ENCODE measurements at places on chromosomes 5 and 9.

DNA sequence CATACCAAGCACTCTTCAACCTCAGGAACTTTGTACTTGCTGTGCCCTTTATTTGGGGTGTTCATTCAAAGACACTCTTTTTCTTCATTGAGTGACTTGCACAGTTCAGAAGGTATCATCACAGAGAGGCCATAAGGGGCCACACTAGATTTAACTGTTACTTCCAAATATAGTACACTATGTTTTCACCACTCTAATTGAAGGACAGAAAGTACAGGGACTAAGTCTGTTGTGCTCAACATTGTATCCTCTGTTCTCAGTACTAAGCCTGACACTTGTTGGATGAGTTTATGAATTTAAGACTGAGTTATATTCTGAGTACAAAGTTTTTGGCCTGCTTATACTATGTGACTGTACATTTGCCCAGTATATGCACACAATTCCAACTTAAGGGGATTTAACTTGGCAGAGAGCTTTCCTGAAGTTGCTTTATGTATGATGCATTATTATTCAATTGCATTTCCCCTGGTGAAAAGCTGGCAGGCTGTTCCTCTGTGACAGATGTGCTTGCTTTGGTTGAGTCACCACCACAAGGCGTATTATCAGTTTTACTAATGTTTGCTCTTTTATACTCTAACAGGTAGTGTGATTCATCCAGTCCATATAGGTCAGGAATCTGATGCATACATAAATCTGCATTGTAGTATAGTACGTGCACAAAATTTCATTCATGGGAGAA, 714.8 kb downstream of the TLR4 start:
- no peak for DNase-seq

DNA sequence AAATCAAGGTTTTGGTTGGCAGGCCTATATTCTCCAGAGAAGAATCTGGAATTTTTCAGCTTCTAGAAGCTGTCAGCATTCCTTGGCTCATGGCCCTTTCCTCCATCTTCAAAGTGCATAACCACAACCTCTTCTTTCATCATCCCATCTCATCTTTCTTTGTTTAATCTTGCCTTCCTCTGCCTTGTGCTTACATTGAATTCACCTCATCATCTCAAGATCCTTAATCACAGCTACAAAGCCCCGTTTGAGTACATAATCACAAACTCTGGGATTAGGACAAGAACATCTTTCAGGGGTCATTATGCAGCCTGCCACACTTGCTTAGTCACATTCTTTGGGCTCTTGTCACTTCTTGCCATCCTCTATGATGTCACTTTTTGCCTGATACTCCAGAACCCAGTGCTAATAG, 130.3 kb downstream of the FOXD1 start:
- no peak for DNase-seq

GRCh38 chr9:1222511-1222910, 172.4 kb downstream of the DMRT2 start:
- no peak for DNase-seq

DNA sequence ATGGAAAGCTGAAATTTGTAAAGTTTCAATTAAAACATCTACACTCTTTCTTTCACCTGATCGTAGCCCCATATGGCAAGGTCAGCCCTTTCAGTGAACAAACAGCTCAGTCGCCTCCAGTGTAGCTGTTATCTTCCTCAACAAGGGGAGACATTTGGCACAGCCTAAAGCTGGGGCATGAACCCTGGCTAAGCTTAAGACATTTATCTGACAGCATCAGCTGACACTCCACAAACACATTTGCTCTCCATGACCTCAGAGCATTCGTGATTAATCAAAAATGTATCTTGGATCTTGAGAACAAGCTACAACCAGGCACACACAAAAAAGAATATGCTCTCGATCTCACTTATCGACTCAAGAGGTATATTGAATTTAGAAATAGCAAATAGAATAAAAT, 67.3 kb downstream of the POU5F2 start:
- DNase-seq: no peak

DNA sequence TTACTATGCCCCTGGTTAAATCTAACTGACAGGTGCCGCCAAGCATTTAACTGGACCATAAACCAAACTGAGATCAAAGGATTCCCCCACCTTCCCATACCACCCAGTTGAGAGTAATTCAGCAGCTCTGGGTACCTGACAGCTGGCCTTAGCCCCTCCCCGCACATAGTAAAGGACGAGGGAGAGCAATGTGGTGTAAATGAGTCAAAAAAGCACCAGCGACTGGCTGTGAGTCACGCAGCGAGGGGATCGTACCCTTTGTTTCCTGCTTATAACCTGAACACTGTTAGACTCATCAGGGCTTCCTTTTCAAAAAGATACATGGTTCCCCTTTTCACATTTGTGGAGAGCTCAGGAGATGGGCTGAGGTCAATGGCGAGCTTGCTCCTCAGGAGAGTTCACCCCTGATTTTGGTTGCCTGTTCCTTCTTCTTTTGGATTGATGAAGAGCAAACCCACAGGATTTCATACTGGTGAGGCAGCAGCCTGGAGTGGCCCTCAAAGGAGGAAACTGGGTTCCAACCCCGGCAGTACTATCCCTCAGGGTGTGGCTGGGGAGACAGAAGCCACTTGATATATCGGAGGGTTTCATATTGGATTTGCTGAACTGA, 71.5 kb downstream of the ANKRD33B start:
- DNase-seq: peak; percentile 79

DNA sequence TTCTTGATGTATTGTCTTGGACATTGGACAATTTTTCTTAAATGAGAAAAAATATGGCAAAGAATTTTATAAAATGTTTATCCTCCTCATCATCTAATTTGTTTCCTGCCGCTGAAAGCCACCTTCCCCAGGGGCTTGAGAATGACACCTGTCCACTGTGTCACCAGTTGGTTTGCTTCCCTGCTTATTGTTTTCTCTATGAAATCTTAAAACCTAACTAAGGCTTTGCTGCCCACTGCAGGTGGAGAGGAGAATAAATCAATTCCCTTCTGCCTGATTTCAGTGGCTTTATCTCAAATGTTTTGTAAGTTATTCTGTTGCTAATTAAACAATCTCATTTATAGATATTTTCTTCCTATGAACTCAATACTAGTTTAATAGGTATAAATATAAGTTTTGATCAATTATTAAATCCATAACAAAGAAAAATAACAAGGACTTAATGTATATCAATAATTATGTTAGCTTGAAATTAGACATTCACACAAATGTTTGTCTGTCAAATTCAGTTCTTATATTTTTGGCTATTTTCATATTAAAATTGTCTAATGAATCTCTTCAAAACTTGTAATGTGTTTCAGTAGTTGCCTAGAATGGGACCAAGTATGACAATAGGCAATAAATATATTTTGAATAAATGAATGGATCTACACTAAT, 822.5 kb downstream of the PTPRD start:
- no peak for DNase-seq

DNA sequence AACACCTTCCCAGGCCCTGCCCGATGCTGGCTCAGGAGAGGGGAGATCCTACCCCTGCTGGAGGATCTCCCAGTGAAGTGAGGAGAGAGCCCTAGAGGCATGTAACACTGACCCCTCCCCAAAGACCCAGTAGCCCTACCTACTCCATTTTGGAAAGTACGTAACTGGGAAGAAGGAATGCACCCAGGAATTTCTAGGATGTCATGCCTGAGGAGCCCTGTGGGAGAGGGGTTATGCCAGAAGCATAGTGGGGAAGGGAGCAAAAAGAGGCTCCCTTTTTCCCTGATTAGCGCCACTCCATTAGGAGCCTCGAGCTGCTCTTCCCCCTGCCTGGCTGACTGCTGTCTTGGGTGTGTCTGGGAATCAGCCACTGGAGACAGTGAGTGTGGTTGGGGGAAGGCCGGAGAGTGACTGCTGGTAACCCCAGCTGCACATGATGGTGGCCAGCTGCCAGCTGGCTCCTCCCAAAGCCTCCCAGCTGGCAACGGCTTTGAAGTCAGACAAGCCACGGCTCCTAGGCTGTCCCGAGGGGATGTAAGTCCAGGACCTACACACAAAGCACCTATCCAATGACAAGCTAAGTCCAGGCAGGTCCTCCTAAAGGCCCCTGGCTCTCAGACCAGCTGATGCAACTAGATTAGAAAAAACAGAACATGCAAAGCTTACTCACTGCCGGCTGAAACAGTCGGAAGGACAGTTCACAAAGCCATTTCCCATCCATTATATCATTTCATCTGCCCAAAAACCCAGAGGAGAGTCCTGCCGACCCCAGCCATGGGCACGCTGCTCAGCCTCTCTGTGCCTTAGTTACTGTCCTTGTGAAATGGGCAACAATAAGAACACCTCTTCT, 136.5 kb upstream of the ABCA1 start:
- peak; percentile 85 for DNase-seq

DNA sequence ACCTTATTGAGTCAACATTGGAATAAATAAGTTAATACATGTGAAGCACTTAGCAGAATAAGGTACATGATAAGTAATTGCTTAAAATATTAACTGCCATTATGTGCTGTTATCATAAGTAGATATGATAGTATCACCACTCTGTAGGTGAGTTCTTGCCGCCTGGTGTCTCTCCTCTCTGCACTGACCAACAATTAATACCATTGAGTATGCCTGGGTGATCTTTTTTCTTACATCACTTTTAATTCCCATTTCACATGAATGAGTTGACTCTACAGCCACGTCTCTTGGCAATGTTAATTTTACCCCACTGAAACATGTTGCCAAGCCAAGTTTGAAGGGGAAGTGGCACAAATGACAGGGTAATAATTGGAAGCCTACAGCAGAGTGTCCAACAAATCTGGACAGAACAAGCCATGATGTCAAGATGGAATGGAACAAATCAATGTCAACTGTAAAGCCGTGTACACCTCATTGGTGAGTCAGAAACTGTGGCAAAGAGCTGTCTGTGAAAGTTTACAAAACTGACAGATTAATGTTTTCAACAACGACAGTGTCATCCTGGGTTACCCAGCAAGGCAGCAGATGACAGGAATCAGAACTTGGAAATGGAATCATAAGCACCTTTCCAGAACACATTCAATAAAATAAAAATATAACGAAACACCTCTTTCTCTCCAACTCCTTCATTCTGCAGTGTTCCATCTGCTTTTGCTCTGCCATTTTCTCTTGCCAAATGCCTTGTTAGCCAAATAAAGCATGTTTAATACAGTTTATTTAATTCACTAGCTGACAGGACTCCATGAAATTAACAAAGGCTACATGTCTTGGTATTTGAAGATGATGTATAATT, 330.9 kb downstream of the CTNND2 start:
- no peak for DNase-seq

DNA sequence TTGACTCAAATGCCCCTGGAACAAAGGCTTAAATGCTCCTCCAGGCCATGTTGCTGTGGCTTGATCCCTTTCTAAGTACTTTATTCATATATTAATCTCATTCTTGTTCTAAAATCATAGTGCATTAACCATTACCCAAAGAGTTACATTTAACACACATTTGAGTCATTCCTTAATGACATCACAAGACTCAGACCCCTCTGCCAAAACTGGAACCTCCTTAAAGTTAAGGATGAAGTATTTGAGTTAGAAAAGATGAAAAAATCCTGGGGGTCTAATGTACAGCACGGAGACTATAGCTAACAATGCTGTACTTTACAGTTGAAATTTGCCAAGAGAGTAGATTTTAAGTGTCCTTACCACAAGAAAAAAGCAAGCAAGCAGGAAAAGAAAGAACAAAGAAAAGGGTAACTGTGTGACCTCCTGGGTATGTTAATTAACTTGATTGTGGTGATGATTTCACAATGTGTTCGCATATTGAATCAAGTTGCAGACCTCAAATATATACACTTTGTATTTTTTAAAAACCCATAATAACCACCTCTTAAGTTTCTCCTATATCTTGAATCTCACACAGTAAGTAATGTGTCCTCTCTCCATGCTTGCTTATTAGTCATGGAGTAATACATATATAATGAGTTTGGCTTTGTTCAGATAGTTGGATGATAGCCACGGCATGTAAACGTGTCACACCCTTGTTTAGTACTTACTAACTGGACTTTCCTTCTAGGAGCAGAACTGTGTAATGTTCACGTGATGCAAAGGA, 376.9 kb downstream of the SEMA5A start:
- no peak for DNase-seq

- no peak for DNase-seq
Observed at GRCh38 chr9:111928359-111928720, 31.7 kb downstream of the UGCG start.

GRCh38 chr9:5543875-5544702, 33.8 kb downstream of the PDCD1LG2 start:
- DNase-seq: no peak

DNA sequence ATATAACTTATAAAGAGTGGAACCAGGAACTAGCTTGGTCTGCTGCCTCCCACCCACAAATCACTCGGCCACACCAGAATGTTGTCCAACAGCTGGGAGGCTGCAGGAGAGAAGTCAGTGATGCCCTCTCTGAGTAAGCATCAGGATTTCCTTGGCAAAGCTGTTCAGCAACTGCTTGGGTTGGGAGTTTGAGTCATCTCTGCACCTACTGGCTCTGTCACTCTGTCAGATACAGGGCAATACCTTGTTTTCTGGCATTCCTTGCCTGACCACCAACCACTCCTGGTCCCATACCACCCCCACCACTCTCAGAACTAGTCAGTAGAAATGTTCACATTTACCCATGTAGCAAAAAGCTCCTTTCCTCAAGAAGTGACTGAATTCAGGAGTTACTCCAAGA, 36.8 kb upstream of the GCNT4 start:
- no peak for DNase-seq

DNA sequence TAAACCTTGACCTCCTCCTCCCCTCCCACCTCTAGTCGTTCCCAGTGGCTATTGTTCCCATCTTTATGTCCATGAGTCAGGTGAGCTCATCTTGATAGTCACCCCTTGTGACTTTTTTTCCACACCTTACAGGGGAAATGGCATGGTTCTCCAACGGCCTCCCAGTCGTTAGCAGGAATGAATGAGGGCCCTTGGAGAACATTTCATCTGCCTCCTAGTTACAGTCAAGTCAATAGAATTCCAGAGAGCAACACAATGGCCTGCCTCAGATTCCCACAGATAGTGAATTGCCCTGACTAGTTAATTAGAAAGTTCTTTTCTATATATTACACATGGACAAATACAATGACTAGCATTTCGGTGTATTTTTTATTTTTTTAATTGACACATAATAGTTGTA, 262.6 kb downstream of the ATPSCKMT start:
- DNase-seq: no peak

GRCh38 chr9:99353408-99353807, 131.3 kb downstream of the SEC61B start:
- no peak for DNase-seq

GRCh38 chr9:70533492-70533891, 119.0 kb upstream of the KLF9 start:
- no peak for DNase-seq

- DNase-seq: peak; percentile 5
Observed at GRCh38 chr9:17531642-17532254, 47.1 kb upstream of the SH3GL2 start.

GRCh38 chr5:78819707-78820106, 165.4 kb downstream of the ARSB start:
- DNase-seq: no peak

DNA sequence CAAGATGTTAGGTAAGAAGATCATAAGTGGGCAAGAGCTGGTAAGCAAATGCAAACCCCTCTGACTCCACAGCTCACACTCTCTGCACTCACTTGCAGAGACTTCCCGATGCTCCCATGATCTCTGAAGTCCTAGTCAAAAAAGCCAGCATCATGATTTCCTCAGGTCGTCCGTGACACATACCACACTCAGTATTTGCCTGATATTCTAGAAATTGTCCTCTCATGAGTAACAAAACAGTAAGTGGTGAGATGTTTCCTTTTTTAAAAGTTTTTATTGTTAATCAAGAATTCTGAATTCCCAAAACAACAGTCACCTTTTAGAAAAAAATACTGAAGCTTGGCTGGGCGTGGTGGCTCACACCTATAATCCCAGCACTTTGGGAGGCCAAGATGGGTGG, 194.6 kb downstream of the DENND1A start:
- DNase-seq: no peak

- DNase-seq: no peak
Observed at GRCh38 chr5:155181542-155181941, 168.0 kb downstream of the KIF4B start.

Measured in SJSA1 (cell line).